Cortex of kidney (tissue), 1 donor: ENCODE measurements at places on chromosomes 5 and 9.

GRCh38 chr5:106094839-106095238 lies 1575.9 kb downstream of the EFNA5 start:
- no peak for DNase-seq

DNA sequence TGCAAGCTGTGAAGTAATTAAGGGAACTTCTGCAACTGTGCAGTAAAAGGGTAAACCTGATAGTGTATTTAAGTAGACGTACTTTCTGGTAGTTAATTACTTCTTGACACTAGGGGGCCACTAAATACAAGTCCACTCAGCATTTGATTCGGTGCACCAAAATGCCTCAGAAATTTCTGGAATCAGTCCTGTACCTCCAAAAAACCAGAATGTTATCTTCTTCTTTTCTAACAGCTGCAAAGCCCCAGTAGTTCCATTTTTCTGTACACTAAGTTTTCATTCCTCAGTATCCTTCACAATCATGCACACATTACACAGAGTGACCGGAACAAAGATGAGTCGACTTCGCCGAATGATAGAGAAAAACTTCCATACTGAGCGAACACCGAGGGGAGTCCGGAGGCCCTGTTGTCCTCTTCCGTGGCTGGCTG lies 484 bp downstream of the GFM2 start:
- DNase-seq: no peak

DNA sequence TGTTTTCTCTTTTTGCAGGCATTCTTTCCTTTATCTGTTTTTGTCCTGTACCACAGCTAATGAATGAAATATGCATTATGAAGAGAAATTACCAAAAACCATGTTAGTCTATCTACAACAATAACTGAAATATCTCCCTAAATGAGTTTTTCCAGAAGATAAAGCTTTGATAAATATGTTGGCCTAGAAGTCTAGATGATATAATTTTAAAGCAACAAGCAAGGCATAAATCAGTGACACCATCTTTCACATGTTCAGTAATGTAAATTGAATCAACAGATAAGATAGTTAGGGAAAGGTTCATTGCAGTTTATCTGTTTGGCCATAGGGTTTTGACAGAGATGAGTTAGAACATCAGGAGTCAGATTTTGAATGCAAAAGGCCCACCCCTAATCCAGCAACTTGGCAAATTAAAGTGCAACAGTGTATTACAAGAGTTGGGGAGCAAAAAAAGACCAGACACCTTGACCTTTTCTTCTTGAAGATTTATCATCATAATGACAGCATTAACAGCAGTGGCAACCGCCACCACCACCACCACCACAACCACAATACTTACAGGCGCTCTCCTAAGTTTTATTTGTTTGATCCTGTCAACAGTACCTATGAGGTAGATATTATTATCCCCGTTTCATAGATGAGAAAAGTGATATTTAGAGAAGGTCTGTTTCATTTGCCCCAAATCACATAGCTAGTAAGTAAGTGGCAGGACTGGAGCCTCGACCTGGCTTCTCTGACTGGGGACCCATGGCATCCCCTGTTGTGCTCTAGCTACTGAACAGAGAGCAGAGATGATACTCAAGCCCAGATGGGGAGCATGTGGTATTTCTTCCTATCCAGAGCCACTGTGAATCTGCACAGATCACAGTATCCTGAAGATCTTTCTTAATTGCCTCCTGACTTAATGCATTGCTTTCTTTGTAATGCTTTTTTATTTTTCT lies 122.8 kb upstream of the DHFR start:
- DNase-seq: no peak

DNA sequence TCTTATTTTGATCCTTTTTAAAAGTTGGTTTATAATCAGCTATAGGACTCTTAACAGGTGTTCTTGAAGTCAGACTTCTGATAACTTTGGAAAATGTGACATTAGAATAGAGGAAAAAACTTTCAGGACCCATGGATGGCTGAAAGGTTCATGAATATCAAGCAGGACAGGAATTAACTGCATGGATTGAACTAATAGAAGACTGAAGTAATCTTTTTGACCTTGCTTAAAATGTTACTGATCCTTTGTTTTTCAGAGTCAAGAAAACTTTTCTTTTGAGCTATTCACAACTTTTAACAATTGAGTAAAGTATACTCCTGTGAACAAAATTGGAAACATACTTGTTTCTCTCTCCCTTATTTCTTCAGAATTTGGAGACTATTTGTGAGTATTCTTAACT lies 79.2 kb downstream of the PLK2 start:
- DNase-seq: no peak

DNA sequence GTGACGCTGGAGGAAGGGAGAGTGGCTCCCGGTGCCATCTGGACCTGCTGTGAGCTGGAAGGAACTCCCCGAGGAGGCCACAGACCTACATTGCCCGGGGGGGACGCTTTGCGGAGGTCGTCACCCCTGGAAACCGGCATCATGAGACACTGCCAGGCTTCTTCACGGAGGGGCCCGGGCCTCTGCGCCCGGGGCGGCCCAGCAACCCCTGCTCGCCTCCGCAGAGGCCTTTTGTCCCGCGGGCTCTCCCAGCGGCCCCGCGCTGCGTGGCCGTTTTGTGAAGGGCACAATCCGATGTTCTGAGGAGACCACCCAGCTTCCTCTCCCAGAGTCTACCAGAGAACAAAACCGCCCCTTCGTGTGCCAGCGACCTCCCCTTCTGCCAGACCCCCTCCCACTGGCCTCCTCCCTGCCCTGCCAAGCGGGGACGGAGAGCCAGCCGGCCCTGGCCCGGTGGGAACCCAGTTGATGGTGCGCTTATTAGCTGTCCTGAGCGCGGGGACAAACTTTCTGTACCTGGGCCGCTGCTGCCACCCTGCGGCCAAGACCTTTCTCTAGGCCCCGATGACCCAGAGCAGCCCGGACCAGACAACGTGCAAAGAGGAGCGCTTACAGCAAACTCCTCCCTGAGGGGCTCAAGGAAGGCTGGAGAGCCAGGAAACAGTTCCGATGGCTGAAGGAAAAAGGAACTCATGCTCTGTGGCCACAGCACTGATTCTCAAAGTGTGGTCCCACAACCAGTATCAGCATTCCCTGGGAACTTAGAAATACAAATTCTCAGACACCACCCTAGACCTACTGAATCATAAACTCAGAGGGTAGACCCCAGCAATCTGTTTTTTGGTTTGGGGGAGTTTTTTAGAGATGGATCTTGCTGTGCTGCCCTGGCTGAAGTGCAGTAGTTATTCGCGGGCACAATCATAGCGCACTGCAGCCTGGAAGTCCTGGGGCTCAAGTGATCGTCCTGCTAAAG lies 86.7 kb downstream of the SLC1A3 start:
- no peak for DNase-seq

GRCh38 chr5:139296862-139297326 lies 3.4 kb downstream of the MATR3 start:
- no peak for DNase-seq

- DNase-seq: no peak
These were observed 86.2 kb downstream of the TTC39B start for GRCh38 chr9:15220658-15221318.

- no peak for DNase-seq
These were observed 132.3 kb downstream of the ZNF608 start for GRCh38 chr5:124614105-124614504.

- DNase-seq: no peak
These were observed 124.5 kb upstream of the PHYKPL start for GRCh38 chr5:178357121-178357521.

- DNase-seq: no peak
These were observed 79.3 kb upstream of the PTGER4 start for GRCh38 chr5:40600383-40600782.

- DNase-seq: no peak
These were observed 76.3 kb downstream of the SCAI start for GRCh38 chr9:125066839-125067619.

DNA sequence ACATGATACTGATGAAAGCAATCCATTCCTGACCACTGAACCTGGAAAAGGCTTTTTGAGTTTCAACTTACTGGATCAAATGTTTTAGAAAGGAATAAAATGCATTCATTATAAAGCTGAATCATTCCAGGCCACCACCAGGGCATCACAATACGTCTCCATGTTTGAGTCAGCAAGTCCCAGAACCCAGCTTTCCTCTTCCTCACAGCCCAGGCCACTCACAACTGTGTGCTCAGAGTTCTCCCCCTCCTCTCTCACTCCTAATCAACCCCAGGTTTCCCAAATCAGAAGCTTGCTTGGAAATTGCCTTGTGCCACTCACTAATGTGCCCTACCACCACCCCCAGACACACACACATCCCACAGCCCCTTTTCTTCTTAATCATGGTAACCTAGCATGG lies 91.7 kb downstream of the GNA14 start:
- no peak for DNase-seq

GRCh38 chr5:59873113-59873512 lies 20.4 kb downstream of the PDE4D start:
- DNase-seq: no peak

DNA sequence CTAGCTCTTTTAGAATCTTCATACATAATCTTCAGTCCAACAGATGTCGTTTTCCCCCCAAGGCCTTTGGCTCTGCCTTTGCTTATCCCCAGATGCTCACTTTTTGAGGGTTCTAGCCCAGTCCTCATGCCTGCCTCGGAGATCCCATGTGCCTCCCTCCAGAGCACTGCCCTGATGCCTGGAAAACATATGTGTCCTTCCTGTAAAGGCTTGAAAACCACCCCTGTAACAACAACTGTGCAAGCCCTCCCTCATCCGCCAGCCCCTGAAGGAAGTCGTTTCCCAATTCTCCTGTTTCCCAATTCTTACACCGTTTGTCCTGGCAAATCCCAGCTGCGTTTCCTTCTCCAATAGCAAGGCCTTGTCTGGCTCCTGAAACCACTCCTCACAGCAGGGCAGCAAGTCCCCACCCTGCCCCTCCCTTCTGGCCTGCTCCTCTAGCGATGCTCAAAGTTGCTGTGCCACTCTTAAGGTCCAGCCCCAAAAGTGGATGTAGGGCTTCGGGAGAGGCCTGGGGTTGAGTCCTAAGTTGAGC lies 52.2 kb downstream of the SLC36A1 start:
- no peak for DNase-seq

DNA sequence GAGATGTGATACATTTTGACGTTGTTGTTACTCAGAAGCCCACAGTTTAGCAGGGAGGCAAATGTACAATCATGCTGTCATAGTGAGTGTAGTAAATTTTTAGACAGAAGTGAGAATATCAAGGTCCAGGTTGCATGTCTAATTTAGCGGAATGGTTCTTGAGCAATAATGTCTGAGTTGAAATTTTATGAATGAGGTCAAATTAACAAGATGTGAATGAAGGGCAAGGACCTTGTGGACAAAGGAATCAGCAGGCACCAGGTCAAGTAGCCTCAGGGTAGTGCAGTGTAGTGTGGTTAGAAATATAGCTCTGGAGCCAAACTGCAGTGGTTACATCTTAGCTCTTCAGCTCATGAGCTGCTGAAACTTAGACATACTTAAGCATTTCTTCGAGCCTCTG lies 36.2 kb downstream of the TNFSF8 start:
- DNase-seq: no peak

DNA sequence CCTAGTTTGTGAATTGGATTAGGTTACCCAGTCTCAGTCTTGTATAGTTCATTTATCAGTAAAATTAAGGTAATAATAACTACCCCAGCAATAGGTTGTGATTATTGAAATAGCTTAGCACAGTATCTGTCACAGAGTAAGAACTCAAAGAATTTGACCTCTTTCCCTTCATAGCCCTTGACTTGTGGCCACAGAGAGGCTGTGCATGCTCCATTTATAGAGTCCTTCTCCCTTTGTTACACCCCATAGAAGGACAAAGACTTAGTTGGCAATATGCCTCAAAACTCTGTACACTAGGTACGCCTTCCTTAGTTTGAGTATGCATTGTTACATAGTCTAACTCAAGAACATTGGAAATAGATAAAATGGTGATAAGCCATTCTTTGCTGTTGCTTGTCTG lies 257.2 kb downstream of the KCTD16 start:
- DNase-seq: no peak

DNA sequence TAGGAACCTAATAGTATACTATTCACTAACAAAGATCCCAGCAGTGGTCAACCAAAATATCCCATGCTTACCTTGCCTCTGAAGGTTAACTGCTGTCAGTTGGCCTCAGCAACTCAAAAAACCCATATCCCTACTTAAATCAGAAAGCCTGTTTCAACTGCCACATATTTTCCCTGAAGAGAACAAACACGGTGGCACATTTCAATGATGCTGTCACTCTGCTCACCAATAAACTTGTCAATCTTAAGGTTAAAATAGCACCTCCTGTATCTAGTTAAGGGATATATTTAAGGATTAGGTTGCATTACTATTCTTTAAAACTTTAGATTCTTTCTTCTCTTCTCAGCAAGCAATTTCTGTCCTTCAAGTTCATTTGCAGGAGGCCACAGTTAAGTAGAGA lies 986.9 kb downstream of the CDH18 start:
- no peak for DNase-seq

DNA sequence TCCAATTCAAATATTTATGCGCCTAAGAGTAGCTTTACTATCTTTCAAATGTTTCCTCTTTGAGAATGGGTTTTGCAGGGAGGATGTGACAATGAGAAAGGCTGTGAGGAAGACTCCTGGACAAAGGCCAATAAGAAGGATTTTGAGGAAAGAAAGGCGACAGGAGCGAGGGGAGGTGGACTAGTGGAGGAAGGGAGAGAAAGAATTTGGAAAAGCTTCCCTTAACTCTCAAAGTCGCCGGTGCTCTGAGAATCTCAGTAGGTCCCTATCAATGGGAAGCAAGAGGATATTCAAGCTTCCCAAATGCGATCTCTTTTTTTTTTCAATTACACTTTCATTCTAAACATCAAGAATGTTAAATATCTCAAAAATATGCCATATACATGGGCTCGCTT lies 2.8 kb upstream of the CDC20B start:
- no peak for DNase-seq

DNA sequence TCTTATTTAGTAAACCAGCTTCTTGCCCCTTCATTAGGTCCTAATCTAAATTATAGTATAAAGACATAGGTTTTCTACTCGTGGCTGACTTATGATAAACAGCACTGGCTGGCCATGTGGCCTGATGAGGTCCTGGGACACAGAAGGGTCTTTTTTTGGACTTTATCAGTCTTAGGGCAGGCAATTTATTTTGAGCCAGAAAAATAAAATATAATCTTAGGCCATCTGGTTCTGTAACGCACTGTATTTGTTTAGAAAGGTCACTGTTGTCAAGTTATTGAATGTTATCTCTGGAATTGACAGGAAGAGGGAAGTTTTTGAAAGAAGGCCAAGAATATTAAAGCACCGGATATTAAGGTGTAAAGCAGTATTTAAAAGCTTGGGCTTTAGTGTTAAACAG lies 53.9 kb downstream of the RFX3 start:
- DNase-seq: no peak
